Stimulated activated CD4-positive, alpha-beta T cell treated with anti-CD3 and anti-CD28 coated beads, TNF-alpha, amount 100 ng/mL, for 1 hour (primary cell): ENCODE measurements at places on chromosomes 7 and 10.

- no peak for DNase-seq
These were observed 64.4 kb upstream of the CFAP46 start for GRCh38 chr10:133006806-133007205.

DNA sequence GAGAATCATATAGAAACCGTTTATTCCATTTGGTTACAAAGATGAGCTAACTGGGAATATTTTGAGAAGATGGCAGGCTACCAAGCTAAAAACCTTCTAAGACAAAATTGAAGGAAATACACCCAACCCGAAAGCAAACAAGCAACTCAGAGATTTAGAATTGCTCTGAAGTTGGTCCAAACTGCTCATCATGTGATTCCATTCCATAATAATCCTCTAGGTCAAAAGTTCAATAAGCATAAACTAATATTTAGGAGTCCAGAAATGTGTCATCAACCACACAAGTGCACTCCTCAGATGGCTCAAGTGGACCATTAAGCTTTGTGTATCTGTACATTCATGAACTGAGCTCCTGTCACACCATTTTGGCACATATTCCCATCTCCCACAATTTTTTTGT is 28.7 kb downstream of the DGKI start:
- DNase-seq, result no peak

GRCh38 chr10:75449382-75450074 is 18.1 kb downstream of the LRMDA start:
- DNase-seq, result no peak

- DNase-seq, result no peak
These were observed 46.7 kb downstream of the PLXDC2 start for GRCh38 chr10:19862811-19863515.

DNA sequence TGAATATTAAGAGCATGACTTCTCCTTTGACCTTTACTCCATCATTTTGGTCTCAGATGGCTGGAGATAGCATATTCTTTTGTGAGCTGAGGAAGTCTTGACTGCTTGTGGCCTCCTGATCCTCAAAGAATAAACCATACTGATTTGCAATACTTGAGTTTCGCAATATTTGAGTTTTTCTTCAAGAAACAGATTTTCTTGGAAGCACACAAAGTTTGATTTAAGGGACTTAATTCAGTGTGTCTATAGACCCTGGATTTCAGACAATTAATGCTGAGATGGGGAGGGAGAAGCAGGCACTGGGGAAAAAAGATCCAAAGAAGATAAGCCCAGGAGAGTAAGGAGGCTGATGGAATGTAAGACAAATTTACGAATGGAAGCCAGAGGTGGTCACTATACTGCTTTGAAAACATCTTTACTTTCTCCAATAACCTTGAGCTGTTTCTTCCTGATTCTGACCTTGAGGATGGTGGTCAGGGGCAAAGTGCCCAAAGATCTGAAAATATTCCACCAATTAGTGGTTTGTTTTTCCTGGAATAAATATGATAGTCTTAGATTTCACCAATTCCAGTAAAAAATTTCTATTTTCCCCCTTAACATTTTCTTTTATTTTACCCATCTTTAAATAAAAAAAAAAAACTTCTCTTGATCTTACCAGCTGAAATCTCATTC is 7.5 kb downstream of the EPDR1 start:
- no peak for DNase-seq

- DNase-seq, result no peak
These were observed 47.5 kb downstream of the RELN start for GRCh38 chr7:103941976-103942375.

DNA sequence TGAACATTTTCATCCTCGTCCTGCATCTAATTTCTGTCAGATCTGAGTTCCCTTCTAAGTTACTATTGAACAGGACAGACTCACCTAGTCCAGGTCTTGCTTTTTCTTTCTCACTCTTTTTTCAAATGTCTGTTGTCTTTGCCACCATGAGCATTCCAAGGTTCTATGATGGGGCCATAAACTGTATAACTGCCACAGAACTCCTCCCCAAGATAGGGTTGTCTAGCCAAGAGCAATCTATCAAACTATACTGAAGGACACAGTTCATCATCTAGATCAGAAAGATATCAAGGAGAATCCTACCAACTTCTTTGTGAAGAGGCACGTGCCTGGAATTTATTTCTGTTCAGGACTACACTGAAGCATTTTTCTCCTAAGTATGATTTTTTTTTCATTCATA is 50.1 kb upstream of the FEZF1 start:
- DNase-seq, result no peak

DNA sequence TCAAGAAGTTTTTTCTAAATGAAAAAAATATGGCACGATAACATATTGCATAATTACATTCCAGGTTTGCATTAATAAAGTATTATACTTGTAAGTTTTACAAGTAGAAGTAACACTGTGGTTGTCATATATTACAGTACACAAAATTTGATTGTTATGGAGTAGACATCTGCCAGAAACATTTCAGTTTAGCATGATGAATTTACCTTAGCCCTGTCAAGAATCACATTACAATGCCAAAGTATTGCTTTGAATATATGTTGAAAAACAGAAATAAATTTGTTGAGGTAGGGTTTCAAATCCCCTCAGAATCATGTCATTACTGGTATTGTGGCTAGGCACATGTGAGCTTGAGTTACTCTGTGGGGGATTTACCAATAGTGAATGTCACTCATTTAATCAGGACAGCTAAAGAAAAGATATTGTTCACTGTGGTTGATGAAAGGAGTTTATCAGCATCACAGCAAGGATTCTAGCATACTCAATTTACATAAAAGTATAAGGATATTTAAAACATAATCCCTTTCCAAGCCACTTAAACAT is 112.1 kb downstream of the MDFIC start:
- DNase-seq, result no peak

DNA sequence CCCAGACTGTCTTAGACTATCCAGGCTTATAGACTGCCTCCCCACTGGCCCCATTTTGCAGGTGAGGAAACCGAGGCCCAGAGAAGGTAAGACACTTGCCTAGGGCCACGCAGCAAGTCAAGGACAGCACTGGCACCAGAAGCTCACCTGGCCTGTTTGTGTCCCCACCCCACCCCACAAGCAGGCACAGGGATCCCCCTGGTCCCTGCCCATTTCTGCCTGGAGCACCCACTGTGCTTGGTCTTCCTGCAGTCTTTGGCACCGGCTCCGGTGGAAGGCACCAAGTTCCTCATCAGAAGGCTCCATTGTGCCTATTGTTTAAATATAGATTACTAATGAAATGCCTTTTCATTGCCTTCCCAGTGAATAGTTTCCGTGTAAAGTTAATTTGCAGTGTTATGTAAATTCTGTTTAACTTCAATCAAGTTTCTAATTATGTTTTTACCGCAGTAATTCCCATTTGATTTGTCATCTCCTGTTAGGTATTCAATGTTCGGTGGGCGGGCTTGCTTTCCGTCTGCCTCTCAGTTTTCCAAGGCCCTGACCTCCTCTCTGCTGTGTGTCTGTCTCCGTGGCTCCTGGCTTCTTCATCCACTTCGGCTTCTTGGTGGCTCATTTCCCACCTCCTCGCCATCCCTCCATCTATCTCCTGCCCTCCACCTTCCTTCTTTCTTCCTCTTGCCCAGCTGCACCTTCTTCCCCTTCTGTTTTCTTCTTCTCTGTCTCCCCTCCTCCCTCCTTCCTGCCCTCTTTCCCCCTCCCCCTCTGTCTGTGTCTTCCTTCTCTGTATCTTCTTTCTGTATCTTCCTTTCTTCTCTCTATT is 75.8 kb downstream of the ZMIZ1 start:
- DNase-seq, result no peak

DNA sequence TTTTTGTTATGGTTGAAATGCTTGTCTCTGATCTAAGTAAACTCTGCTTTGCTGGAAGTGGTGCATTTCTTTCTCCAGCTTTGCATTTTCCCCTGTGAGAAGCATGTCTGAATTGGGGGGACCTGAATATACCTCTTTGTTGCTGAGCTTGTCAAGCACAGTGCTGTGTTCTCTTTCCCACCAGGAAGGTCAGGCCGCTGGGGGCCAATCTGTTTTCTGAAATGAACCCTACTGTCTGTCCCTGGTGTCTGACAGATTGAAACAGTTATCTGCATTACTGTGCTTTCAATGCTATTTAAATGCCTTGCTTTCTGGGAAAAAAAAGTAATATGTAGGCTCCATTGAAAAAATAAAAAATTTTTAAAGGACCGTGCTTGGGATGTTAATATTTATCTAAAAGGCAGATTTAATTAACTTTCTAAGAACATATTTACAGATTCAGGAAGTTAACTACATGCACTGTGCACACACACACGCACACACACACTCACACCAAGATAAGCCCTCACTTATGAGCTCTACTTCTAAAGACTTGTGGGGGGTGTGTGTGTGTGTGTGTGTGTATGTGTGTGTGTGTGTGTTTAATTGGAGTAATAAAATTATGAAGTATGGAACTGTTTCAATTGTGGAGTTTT is 127.0 kb upstream of the FZD1 start:
- no peak for DNase-seq

GRCh38 chr10:124713679-124714255 is 30.4 kb downstream of the FAM53B start:
- no peak for DNase-seq

GRCh38 chr10:97154781-97155180 is 31.0 kb downstream of the SLIT1 start:
- no peak for DNase-seq

DNA sequence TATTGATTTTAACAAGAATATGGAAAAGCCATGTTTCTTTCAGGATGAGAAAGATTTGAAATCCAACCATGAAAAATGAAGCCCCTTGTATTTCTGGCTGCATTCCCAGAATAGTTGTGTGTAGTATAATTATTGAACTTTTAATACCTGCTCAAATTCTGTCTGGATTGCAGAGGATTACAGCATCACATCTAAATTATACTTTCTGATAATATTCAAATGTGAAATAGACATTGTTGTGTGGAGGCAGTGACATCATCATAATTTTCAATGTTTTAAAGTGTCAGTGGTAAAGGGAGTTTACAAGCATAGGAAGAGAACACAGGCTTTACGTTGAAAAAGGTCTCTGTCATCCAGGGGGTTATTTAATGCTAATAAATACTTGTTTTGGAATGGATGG is 93.4 kb downstream of the POLL start:
- DNase-seq, result no peak

DNA sequence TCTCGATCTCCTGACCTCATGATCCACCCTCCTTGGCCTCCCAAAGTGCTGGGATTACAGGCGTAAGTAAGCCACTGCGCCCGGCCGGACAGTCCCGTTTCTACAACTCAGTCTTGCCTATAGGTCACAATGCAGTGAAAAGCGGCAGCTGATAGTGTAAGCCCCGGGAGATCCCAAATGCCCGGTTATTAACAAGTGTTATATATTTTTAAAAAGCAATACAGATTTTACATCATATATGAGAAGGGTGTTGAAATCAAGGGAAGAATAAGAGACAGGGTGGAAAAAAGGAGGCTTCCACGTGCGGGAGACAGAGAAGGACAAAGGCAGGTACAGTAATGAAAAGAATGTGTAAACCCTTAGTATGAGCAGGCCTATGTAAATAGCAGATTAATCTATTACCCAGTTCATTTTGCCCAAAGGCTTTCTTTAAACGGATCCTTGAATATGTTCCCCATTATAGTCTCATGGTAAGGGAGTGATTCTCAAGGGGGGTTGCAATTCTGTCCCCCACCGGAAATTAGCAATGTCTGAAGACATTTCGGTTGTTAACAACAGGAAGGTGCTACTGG is 170.8 kb downstream of the PDE1C start:
- DNase-seq, result no peak

DNA sequence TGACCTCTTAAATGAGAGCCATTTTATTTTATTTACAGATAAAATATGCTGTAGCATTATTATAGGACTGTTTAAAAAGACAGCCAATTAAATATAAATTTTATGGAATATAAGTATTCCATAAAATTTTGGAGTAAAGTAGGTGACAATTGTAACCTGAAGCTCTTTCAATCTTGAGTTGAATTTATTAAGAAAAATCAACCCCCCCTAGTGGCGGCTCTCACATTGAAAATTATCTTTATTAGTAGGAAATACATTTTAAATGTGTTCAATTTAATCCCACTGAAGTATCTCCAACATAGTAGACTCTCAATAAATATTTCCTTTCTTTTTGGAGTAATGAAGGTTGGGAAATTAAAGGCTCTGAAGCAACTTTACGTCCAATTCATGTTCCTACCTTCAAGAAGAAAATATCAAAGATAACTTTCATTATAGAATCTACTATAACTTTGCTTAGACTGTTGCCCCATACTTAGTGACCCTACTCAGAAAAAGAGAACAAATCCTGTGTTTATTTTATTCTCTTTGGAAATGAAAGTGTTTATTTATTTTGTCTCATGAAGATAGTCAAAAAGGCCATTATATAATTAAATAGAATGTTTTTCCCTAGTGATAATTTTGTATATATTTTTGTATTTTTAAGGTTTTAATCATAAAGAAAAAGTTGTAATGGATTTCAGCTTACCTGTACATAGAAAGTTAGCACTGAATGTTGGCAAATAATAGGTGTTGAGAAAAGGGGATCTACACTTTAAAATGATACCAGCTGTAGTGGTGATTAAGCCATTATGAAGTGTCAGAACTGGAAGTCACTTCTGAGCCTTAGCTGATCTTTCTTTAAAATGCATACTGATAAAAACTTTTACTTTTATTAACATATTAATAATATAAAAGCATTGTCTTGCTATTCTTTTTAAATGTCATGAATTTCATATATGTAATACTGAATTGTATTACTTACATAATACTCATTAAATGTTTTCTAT is 3.3 kb downstream of the AHR start:
- DNase-seq, result no peak

GRCh38 chr10:60093317-60093716 is 187.0 kb upstream of the CCDC6 start:
- DNase-seq, result no peak

DNA sequence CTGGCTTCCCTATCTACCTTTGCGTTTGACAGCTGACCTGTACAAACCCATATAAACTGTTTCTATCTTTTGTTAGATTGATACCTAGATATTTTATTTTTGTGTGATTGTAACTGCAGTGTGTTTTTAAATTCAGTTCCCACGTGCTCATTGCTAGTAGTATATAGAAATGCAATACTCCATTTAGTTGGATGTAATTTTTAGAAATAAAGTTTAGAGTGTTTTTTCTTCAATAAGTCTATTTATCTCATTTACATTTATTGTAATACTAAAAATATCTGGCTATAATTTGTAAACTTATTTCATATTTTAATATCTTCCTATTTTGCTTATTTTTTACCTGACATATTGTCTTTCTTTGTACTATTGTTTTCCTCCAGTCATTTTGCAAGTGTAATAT is 329.7 kb upstream of the ADARB2 start:
- DNase-seq, result no peak

GRCh38 chr10:60731134-60731885 is 47.0 kb upstream of the CDK1 start:
- DNase-seq, result no peak

GRCh38 chr7:2566890-2567678 is 8.3 kb downstream of the IQCE start:
- DNase-seq, result no peak

- no peak for DNase-seq
These were observed 89.2 kb downstream of the DIP2C start for GRCh38 chr10:600234-600633.

GRCh38 chr7:26928703-26929347 is 64.4 kb upstream of the SKAP2 start:
- DNase-seq, result no peak
